ENCODE measurements at places on chromosomes 6 and 20. TPM values are rescaled to one million over a fixed set of nuclear protein-coding genes. Genes with fewer than 3 reads are reported as not detected.

Gene UBE2C
- total RNA-seq, result 181 TPM

Gene SLC32A1
- not detected for total RNA-seq

Gene STMND1
- total RNA-seq, result not detected

Gene FAM83C
- not detected for total RNA-seq
